ENCODE measurements at places on chromosomes 2 and 18.

GRCh38 chr2:32949260-32949659, 2.5 kb downstream of the LTBP1 start:
- no peak for DNase-seq

- DNase-seq: peak; percentile 82
Observed at GRCh38 chr2:28606986-28607441, 111.2 kb downstream of the PLB1 start.

DNA sequence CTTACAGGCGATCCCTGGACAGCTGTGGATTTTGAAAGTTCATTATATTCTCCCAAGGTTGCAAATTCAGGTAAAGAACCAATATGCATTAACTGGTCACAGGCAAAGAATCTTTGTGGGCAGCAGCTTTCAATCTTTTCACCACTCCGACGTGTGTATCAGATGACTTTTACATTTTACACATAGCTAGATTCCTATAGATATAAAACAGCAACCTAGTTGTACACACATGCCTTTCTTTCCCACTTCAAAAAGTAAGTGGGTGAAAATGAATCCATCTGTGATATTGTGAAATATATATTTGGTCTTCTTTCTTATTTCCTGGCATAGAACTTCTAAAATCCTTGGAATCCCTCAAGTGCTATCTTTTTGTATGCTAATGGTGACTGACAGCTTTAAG, 72.5 kb downstream of the SCG2 start:
- DNase-seq: no peak

GRCh38 chr2:86672027-86672545, 48.0 kb upstream of the RMND5A start:
- no peak for DNase-seq

DNA sequence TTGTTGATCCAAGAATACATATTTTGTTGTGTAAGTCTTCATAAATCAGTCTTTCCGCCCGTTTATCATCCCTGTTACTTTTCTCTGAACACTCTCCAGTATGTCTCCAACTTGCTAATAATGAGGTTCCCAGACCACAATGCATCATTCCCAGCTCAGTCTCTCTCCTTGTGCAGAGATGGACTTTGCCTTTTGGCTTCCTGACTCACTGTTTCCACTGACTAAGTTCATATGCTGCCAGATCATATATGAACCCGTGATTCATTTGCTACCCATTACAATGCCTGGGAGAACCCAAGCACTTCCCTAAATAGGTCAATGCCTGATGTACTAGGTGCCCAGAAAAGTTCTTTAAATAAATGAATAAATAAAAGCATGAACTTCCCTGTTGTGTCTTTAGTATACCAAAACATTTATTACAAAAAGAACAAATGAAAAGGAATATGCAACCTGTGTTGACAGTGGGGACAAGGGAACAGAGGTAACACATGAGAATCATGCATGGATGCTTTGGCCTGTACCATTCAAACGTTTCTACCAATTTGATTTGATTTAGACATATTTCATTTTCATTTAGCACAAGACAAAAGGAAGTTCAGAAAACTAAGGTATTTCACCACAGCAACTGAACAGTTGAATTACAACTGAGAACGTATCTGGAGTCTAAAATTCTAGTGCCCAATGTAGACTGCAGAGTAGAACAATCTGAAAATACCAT, 215.4 kb upstream of the HNRNPA3 start:
- DNase-seq: no peak

DNA sequence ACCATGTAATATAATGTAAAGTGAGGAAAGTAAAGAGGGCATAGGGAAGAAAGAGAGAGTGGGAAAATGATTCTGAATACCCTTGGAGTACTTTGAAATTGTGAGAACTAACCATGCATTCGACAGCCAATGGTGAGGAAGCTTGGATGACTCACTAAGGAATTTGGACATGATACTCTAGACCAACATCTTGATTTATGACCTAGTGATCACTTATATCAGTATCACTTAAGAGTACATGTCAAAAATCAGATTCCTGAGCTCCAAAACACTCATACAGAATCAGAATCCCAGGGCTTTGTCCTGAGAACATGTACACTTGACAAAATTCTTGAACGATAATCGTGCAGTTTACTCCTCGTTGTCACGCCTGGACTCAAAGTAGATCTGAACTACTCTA, 1899.8 kb upstream of the PIK3C3 start:
- no peak for DNase-seq

DNA sequence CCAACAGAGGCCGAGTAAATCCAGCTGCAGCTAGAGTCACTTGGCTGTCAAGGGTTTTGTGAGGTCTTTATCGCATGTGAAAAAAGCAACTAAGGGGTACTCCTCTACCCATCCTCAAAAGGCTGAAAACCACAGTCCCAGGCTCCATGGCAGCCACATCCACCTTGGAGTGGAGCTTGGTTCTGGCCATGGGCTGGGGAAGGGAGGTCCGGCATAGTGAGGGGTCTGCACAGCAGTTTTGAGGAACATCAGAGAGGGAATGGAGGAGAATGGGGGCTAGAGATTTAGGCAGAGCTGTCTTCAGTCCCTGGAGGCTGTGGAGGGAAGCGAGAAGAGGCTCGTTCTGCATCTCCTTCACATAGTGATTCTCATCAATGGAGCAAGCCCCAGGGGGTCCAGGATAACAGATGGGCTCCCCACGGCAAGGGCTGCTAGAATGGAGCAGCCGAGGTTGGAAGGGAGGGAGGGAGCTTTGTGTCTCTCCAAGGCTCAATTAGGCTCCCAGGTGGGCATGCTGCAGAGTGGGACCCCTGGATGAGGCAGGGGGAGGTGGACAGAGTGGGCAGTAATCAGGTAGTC, 21.0 kb downstream of the MROH2A start:
- DNase-seq: peak; percentile 11

DNA sequence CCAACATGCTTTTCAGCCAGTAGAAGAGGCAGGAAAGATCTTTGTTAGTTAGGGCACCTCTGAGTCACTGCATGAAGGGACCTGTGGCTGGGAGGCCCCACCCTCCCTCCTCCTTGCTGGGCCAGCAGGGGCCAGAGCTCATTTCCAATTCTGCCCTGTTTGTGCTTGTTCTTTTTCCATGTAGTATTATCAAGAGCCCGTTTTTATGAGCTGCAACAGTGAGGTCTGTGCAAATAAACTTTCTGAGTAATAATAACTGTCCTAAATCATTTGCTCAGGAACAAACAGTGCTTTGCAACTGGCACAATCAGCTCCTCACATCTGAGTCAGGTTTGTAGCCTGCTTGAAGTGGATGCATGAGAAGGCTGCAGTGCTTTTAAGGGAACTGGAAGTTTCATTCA, 128.0 kb downstream of the ARL4C start:
- no peak for DNase-seq

GRCh38 chr2:196284866-196285557, 113.6 kb upstream of the STK17B start:
- DNase-seq: no peak

DNA sequence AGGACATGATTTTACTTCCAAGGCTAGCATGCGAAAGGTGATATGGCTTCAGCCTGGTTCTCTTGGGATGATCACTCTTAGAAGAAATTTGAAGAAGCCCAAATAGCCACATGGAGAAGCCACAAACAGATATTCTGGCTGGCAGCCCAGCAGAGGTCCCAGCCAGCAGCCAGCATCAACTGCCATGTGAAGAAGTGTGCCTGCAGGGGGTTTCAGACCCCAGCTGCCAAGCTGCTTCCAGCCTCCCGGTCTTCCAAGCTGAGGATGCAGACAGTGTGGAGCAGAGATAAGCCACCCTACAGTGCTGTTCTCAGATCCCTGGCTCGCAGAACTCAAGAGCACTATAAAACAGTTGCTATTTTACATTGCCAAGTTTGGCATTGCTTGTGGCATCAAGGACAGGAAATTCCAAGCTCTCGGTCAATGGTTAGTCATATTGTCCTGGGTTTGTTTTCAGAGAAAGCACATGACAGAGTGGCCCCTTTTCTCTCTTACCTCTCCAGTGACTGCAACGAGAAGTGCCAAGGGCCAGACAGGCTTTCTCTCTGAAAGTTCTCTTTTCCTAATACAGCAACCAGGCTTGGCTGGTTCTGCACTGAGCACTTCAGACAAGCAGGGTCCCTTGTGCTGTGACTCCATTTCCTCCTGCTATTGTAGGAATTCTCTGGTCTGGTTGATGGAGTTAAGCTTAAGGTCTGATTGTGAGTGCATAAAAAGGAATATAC, 223.7 kb downstream of the ANKRD30B start:
- no peak for DNase-seq

DNA sequence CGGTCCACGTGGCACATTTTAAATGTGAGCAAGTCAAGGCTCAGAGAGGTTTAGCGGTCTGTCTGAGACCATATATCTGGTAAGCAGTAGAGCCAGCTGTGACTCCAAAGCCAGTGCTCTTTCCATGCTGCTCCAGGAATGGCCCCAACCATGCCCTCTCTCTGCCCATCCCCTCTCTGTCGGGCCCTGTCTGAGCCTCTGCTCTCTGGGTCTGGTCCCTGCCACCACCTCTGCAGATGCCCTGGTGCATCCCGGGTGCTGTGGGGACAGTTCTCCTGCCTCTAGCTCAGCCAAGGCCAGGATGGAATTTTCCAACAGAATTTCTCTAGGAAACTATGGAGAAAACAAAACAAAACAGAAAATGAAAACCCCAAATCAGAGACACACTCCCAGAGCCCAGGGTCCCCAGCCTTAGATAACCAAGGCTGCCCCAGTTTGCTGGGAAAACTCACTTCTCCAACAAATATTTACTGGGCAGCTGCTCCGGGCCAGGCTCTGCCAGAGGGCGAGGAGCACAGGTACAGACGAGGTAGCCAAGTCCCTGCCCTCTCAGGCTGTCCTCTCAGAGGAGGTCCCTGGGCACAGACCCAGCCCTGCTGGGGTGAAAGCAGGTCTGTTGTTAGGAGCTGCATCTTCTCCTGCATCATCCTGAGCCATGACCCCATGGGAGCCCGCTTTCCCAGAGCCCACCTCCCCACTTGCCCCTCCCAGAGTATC, 9.2 kb downstream of the ADRA2B start:
- peak; percentile 1 for DNase-seq

Measured in WERI-Rb-1 (cell line).